ENCODE measurements at places on chromosomes 13 and 19. TPM values are rescaled to one million over a fixed set of nuclear protein-coding genes. Genes with fewer than 3 reads are reported as not detected.

DNA sequence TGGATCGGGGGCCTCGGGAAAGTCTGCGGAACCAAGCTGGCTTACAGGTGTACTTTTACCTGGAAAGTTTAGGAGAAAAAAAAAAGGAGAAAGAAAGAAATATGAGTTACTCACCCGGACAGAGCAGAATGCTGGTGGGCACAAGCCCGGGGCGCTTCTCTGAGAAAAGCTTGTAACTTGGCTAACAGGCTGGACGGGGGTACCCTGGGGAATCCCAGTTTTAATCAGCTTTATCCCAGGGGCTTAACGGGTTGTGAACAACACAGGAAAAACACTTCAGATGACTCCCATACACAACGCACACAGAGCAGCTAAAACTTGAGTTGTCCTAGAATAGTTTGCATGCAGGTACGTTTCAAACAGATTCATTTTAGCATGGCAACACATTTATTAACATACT, 37.3 kb downstream of the KLF2 start:
- DNase-seq: no peak

Gene LYL1
- total RNA-seq: 0.86 TPM

Gene PSG2
- total RNA-seq: not detected

GRCh38 chr13:114001331-114002008, 27.6 kb upstream of the C13orf46 start:
- DNase-seq: no peak

DNA sequence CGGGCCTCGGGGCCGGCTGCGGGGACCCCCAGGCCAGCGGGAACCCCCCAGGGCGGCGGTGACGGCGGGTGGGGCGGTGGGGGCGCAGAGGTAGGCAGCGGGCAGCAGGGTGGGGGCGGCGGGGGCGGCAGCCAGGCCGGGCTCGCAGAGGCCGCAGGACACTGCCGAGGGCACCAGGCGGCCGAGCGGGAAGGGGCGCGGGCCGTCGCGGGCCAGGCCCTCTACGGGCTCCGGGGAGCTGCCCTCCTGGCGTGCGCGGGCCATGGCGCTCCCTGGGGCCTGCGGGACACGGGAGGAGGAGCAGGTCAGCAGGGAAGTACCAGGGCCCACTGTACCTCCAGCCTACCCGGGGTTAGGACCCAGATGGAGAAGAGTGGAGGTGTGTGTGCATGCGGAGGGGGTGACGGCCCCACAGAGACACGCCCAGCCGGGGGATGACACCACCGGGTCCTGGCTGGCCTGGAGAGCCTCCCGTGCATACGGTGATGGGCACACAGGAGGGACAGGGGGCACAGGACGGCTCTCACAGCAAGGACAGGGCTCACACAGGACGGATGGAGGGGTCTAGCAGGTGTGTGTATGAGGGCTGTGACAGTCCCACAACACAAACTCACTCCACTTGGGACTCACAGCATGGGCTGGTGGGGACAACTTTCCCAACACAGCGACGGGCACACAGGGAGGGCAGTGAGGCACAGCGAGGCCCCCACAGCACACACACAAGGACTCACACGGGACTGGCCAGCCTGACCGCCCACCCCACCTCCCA, 2.6 kb downstream of the BBC3 start:
- peak; percentile 73 for DNase-seq

- DNase-seq: no peak
Observed at GRCh38 chr13:25796474-25796873, 255.3 kb downstream of the SHISA2 start.

GRCh38 chr19:46147791-46148288, at the start of gene IGFL2:
Gene IGFL2 (plus strand): TSS chr19:46148238. CDS start chr19:46148279, 41 bp downstream.
- no peak for DNase-seq
